SK-MEL-5 (cell line): ENCODE measurements at places on chromosomes 6 and 20. TPM values are rescaled to one million over a fixed set of nuclear protein-coding genes. Genes with fewer than 3 reads are reported as not detected.

Gene GPX5
- total RNA-seq = not detected in 2 replicates

DNA sequence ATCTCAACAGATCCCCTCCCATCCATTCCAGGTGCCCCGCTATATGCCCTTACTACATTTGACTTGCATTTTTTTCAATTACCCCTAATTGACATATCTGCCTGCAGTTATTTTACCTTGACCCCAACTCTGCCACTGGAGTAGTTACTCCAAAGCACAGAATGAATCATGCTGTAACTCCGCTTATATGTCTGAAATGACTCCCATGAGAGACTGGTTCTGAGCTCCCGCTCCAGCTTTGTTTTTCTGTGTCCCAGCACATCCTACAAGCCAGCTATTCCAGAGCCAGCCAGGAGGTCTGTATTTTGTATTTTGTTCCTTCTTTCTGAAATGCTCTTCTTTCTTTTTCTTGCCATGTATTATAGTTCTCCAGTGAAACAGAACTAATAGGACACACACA is 10.9 kb upstream of the NOX3 start:
- DNase-seq = no peak

DNA sequence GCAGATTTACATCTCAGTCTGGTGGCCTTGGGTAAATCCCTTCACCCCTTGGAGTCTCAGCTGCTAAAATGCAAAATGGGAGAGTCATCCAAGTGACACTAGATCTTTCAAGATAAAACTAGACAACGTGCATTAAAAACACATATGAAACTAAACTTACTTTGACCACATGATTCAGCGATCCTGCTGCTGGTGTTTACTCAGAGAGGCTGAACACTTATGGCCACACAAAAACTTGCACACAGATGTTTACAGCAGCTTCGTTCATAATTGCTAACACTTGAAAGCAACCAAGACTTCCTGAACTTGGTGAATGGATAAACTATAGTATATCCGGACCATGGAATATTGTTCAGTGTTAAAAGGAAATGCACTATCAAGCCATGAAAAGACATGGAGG is 55.3 kb upstream of the GPR6 start:
- DNase-seq = no peak

GRCh38 chr6:10221178-10221577 is 193.7 kb downstream of the TFAP2A start:
- no peak for DNase-seq

- DNase-seq = no peak
These were observed 236.9 kb downstream of the EPM2A start for GRCh38 chr6:145498425-145498824.

DNA sequence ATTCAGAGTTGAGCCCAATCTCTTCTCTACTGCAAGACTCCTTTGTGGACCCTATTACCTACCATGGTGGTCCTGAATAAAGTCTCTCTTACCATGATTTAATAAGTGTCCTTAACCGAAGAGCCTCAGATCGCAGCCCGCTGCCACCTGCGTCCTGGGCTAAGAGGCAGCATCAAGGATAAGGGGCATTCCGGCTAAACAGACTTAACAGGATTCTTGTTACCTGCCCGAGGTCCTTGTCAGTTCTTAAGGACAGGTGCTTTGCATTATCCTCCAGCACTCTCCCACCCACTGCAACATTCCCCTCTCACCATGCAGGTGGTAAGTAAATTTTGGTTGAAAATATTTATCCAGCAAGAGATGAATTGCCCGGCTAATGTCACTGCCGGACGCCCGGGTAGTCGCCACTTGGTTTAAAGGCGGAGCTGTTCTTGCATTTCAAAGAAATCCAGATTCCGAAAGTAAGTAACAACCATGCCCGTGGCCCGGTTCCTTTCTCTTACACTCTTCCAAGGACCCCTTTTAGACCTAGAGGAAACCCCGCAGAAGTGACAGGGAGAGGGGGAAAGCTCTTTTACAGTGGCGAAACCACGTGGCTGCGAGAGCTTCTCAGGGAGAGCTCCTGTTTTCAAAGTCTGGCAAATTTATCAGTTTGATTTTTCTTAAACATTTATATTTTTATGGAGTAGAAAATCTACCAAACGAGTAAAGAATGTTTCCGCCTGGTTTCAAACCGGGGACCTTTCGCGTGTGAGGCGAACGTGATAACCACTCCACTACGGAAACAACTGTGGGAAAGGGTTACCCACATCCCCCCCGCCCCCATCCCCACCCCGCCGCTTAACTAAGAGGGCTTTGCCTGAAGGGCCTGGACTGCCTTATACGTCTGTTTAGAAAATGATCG is 41.9 kb upstream of the PRSS16 start:
- DNase-seq = peak; percentile 11

Gene RIPOR2
- total RNA-seq = 6.7 and 7.4 TPM in 2 replicates

DNA sequence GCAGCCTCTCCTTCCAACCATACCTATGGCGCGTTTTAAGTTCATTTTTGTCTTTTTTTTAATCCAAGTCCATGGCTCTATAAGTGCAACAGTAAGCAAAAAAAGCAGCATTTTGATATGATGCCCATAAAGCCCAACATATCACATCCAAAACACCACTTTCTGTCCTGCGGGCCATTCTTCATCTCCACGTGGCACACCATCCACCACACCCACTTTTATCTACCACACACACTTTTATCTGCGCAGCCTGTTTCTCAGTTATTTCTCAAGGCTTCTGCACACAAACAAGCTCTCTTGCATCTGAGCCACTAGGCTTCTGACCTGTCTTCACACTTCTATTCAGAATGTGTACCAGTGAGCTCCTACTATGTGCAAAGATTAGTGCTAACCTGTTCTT is 5.3 kb downstream of the GCLC start:
- no peak for DNase-seq

GRCh38 chr20:48107560-48107959 is 322.3 kb upstream of the SULF2 start:
- DNase-seq = no peak

DNA sequence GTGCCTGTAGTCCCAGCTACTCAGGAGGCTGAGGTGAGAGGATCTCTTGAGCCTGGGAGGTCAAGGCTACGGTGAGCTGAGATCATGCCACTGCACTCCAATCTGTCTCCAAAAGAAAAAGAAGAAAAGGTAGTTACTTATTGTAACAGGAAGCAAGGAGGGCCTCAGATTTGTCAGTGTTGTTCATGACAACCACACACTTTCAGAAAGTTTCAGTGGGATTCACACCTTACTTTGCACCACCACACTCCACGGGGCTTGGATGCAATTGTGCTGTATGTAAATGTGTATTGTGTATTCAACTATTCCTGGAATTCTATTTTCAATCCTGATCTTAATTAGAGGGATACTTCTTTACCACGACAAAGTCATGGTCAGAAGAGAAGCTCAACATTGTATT is 142.6 kb downstream of the ELOVL4 start:
- no peak for DNase-seq
